T47D (cell line): ENCODE measurements at places on chromosomes 11 and 22.

DNA sequence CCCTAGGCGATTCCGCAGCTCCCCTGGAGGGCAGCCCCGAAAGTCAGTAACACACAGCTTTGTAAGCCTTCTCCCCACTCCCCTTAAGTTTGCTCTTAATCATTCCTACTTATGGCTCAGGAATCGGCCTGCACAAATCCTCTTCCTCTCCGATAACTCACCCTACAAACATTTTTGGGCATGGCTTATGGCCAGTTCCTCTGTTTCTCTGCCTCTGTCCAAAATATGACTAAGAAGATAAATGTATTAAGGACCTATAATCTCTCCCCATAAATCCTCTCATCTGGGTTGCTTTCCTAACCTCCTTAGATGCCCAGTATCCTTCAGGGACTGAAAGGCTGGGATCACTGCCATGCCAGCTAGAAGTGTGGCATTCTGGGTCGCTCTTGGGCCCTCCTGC is 41.0 kb downstream of the PAMR1 start:
- no peak for DNase-seq

DNA sequence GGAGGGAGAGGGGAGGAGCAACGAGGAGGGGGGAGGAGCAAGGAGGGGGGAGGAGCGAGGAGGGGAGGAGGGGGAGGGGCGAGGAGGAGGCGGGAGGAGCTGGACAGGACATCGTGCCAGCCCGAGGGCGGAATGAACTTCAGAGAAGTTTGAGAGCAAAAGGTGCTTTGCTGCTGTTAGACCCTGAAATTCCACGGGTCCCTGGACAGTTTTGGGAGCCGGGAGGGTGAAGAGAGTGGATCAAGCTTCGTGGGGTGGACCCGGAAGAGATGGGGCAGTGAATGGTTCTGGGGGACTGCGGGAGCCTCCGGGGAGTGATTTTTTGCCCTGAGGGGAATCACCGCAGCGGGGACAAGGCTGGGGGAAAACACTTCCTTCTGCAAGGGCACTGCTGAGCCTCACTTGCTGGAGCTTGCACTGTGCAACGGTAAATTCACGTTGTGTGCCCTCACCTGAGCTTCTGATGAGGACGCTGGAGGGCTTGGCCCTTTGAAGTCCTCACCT is 10.7 kb upstream of the NLRP6 start:
- peak; percentile 76 for DNase-seq

- DNase-seq: no peak
Observed at GRCh38 chr11:129803533-129803932, 12.1 kb upstream of the TMEM45B start.

GRCh38 chr22:19051381-19052072 is 70.7 kb downstream of the DGCR2 start:
- peak; percentile 42 for DNase-seq

- no peak for DNase-seq
Observed at GRCh38 chr22:23119494-23120414, 22.0 kb downstream of the RSPH14 start.

DNA sequence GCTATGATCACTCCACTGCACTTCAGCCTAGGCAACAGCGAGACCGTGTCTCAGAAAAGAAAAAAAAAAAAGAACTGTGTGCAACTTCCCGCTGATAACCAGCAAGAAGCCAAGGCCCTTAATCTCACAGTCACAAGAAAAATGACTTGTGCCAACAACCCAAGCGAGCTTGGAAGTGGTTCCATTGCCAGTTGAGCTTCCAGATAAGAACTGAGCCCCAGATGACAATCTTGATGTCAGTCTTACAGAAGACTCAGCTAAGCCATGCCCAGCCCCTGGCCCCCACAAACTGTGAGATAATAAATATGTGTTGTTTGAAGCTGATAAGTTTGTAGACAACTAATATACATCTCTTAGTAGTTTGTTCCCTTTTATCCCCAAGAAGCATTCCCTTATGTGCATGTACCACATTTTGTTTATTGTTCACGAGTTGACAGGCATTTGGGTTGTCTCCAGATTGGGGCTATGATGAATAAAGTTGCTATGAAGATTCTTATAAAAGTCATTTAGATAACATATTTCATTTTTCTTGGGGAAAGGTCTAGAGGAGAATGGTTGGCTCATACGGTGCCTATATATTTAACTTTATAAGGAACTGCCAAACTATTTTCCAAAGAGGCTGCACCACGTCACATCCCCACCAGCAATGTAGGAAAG is 85.9 kb downstream of the TIMP3 start:
- no peak for DNase-seq

- DNase-seq: no peak
Observed at GRCh38 chr11:116229236-116229970, 543.4 kb downstream of the BUD13 start.

DNA sequence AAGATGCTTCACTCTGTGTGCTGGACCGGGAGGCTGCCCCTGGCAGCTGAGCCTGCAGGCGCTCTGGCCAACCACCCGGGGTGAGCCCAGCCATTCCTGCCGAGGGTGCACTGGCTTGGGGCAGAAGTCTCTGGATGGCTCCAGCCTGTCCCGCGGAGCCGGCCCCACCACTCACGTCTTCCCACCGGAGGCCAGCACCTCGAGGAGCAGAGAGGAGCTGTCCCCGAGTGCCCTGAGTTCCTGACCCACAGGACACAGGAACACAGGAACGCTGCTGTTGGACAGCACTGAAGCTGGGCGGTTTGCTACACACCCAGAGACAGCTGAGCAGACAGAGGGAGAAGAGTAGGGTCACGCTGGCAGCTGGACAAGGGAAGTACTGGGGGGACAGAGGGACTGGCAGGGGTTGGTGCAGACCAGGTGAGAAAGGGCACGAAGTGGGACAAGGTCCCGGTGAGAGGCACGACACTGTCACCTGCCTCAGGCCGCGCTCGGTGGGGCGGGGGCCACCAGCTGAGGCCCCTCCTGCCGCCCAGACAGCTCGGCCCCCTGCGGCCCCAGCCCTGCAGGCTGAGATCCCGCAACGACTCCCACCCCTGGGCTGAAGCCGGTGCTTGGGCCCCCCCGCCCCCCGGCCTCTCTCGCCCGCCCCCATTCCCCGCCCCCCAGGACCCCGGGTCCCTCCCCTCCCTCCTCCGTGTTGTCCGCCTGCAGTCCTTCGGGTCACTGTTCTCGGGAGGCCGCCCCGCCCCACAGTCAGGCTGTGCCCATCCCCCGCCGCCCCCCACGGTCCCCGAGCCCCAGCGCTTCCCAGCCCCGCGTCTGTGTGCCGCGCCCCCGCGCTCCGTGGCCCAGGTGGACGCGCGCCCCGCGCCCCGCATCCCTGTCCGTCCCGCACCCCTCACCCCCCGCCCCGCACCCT is 624 bp upstream of the B4GALNT4 start:
- no peak for DNase-seq

GRCh38 chr11:120883404-120884080 is 140.4 kb upstream of the TBCEL start:
- DNase-seq: no peak

GRCh38 chr22:49446145-49446758 is 381.4 kb downstream of the BRD1 start:
- DNase-seq: no peak

GRCh38 chr22:49272546-49273125 is 555.0 kb downstream of the BRD1 start:
- no peak for DNase-seq

DNA sequence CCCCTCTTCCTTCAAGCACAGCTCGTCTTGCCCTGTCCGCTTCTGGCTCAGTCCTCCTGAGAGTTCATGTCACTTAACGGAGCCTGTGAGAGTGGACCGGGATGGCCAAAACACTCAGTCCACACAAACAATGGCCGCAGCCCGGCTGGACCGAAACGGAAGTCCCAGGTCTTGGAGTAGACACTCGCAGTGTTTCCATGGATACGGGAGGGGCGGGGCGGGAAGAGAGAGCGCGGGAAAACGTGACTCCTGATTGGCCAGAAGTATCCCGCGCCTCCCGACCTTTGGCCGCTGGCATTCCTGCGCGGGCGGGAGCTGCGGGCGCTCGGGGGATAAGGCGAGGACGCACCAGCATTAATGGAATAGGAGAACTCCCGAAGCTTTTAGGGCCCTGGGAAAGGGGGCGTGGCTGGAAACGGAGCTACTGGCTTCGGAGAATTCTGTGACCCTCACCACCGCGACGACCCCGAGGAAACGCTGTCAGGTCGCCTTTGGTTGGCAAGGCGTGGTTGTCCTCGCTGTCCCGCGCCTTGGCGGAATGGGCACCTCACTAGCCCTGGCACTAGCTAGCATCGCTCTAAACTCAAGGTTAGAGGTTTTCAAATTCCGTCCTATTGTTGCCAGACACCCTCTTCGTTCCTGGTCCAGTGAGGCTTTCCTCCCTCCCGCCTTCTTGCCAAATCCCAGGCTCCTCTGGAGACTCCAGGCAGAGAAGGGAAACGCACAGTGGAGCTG is at the start of the genes NLRP14 and ZNF214:
Gene NLRP14, plus strand, starts transcription at position 297 of the 735 bp plus-strand sequence. CDS start 18,108 bp downstream, outside the sequence.
Gene ZNF214, minus strand, starts transcription at position 164 of the 735 bp plus-strand sequence. CDS start 17,511 bp downstream, outside the sequence.
- DNase-seq: peak; percentile 74

- DNase-seq: no peak
Observed at GRCh38 chr11:116638463-116638862, 134.3 kb downstream of the BUD13 start.

GRCh38 chr22:33879796-33880195 is 40.5 kb downstream of the LARGE1 start:
- no peak for DNase-seq

DNA sequence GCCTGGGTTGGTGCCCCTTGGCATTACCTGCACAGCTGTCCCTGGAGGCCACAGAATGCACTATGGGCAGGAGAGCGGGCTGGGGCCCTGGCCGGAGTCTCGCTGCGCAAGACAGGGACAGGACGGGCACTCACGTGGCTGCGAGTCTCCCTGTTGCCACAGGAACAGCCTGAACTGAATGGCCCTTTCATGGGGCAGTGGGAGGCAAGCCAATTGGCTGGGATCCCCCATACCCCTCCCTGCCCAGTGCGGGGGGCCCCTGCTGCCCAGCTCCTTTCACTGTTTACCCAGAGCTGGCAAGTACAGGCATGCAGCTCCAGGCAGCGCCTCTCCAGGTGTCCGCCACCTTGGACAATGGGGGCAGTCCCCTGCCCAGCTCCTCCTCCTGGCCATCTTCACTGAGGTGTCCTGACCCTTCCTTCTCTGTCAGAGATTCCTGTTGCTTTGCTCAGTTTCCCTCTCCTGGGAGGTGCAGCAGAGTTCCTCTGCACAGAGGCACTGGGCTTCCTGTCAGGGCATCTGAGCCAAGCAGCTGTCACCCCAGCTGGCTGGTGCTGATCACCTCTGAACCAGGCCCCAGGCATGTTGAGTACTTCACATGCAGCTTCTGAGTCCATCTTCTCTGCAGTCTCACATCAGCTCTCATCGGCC is 5.2 kb downstream of the USP2 start:
- no peak for DNase-seq

DNA sequence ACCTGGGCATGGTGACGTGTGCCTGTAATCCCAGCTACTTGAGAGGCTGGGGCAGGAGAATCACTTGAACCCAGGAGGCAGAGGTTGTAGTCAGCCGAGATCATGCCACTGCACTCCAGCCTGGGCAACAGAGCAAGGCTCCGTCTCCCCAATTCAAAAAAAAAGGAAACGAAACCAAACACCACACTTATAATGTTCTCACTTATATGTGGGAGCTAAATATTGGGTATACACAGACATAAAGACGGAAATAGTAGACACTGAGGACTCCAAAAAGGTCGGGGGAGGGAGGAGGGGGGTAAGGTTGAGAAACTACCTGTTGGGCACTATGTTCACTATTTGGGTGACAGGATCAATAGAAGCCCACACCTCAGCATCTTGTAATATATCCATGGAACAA is 94.3 kb downstream of the GAB2 start:
- no peak for DNase-seq

- no peak for DNase-seq
Observed at GRCh38 chr11:46600194-46600960, 6.6 kb upstream of the AMBRA1 start.

DNA sequence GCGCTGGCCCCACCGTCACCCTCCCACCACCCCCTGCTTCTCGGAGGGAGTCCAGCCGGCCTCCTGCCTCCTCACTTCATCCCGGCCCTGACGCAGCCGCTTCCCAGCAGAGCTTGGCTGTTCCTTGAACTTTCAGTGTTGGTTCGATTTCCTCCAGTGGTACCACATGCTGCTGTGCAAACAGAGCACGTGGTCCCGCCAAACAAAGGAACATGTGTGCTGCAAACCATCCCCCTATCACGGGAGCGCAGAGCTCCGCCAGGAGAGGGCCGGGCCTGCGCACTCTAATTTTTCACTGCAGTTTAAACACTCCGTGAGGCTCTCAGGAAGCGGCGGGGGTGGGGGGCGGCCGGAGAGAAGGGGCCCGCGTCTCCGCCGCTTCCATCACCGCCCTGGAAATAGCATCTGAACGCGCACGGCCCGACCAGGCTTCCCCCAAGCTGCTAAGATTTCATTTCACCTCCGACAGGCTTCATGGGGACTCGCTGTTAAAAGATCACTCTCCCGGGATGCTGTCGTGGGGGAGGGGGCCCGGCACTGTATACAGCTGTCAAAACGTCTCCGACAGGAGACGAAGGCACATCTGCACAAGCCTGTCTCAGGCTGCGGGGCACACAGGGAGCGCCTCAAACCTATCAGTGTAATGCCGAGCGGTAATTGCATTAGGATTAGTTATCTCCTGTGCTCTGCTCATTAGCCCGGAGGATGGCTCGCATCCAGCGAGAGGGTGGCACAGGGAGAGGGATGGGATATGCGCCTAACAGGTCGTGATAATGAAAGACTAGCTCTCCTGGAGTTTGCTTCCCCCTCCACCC is 269.9 kb upstream of the SORL1-AS1 start:
- peak; percentile 37 for DNase-seq

DNA sequence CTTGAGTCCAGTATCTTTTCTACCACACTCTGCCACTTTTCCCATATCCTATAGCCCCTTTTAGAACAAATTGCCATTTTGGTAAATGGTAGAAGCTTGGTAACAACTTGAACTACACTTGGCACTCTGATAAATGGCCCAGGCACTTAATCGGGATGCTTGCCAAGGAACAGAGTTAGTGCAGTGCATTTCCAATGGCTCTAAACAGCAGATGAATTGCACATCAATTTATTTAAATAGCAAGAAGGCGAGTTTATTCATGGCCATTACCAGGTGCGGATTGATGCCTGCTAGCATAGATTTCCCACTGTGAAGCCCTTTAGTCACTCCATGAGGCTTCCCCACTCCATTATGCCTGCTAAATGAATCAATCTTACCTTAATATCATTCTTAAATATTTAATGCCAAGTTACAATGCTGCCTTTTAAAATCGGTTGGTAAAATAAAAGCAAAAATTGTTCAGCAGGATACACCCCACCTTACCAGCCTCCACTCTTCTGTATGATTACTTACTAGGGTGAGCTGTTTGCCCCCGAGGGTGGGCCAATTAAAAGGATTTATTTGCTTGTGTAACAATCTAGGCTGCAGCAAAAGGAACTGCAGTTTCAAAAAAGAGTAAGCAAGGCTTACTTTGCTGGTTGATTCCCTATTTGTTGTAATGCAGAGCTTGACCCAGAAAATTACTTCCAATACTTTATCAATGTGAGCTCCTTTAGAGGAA is 136.0 kb upstream of the ARHGAP42 start:
- DNase-seq: no peak

DNA sequence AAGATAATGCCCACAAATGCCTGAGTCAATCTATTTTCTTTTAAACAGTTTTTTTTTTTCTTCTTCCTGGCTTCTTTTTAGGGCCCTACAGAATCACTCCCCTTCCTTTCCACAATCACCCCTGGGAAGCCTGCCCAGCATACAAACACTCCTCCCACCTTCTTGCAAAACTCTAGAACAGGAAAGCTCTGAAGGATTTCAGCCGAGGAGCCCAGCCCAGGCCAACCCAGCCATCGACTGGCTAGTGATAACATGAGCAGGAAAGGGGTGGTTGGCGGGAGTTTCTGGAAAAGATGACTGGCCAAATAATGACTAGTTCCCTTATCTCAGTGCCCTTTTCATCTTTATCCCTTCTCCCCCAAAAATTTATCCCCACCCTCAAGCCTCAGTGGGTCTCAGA is 68.2 kb downstream of the USP35 start:
- no peak for DNase-seq

GRCh38 chr11:126880872-126881271 is 119.7 kb downstream of the KIRREL3 start:
- no peak for DNase-seq
